ENCODE measurements at places on chromosomes 13 and 19.
A peak's percentile ranks its signal among the peaks of the same experiment; 100 is the strongest.

GRCh38 chr13:37510441-37510840, 88.1 kb downstream of the POSTN start:
- no peak for DNase-seq

GRCh38 chr13:73466561-73466960, 407.8 kb downstream of the KLF5 start:
- DNase-seq = no peak

DNA sequence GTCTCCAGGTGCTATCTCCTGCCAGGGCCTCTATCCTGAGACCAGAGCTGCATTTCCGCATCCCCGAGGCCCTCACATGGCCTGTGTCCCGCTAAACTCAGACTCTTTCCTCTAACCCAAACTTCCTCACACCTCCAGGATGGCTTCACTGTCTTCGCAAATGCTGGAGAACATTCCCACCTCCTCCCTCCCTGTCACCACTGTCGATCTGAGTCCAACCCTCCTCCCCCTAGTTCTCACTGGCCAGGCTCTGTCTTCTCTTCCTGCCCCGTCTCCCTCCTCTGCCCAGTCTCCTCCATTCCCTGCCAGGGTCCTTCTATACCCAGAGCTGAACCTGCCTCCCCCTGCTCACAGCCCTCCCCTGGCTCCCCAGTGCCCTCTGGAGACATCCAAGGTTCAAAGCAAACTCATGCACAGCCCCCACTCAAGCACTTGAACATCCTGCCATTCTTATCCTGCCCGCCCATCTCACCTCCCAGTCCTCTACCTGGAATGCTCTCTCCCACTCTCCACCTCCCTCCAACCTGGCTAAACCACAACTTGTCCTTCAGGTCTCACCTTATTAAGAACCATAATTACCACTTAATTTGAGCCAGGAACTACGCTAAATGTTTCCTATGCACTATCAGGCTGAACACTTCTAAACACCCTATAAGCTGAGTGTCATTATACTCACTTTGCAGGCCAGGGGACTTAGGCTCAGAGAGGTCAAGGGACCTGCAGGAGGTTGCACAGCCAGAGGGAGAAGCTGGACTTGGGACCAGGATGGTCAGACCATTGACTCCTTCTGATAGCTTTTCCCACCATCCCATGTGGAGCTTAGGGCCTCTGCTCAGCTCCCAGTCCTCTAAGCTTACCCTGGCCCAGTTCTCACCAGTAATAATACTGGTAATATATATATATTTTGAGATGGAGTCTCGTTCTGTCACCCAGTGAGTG, 961 bp upstream of the VSIG10L start:
- no peak for DNase-seq

GRCh38 chr13:113784645-113785024, 25.6 kb downstream of the TMEM255B start:
- no peak for DNase-seq

DNA sequence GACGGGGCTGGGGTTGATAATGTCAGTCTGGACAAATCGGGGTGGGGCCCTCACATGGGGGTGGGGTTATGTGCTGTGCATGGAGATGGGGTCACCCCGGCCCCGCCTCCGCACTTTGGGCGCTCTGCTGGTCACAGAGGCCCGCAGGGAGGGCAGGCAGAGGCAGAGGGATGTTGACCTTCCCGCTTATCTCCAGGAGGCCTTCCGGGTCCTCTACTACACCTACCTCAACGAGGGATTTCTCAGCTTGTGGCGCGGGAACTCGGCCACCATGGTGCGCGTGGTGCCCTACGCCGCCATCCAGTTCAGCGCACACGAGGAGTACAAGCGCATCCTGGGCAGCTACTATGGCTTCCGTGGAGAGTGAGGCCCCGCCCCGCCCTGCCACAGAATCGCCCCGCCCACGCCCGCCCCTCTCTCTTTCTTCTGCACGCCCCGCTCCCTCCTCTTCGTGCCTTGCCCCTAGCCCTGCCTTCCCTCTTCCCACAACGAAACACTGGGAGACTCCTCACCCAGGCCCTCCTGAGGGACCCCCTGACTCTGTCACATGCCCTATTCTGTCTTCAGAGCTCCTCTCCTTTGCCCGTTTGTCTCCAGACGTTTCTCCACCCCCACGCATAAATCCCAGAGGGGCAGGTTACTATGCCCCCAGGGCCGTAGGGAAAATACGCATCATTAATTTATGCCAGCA, 32.8 kb downstream of the TMEM161A start:
- DNase-seq = no peak

DNA sequence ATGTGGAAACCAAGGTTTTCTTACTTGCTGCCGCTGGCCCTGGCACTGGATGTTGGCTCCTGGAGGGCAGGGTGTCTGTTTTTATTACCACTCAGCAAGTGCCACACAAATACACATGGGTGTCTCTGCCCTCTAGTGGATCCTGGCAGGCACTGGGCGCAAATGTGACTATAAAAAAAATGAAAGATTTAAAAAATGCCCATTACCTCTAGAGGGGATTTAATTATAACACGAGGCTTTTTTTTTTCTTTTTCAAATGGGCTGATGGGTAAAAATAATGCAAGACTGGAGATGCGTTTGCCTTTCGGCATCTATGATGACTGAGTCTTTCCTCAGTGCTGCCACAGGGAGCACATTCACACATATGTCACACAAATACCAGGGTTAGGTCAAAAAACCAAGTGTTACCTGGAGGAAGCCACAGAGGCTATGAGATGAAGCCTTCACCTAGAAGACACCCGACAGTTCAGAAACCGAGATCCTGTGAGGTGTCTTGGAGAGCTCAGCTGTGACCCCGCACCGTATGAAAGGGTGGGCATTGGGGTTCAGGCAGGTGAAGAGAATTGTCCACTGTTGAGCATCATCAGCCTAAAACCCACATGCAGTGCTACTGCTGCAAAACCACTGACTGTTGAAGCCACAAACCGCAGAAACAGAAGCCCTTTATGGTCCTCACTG, 25.7 kb downstream of the CHAMP1 start:
- peak; percentile 38 for DNase-seq

GRCh38 chr19:40312533-40312932, 27.4 kb upstream of the AKT2 start:
- no peak for DNase-seq

DNA sequence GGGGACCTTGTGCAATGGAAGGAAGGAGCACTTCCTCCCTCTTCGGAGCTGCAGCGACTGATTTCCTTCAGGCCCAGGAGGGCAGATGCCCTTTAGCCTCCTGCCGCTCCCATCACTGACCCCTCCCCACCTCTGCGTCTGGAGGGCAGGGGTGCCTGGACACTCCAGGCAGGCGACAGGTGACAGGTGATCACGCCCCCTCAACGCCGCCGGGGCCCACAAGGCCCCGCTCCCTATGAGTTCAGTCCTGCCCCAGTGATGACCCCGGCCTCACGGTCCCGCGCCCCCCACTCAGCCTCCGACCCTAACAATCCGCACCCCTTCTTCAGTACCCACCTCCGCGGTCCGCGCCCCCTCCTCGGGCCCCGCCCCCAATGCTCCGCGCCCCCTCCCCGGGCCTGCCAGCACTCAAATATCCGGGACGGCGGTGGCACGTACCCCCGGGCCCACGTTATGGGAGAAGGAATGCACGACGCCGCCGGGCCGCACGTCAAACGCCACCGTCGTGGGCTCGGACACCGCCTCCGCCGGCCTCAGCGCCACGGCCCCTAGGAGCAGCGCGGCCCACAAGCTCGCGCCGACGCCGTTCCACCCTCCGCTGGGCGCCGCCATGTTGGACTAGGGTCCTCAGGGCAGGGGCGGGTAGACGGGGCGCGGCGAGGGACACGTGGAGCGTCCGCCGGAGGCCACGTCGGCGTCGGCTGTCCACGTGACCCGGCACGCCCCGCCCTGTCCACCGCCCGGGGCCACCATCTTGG, at the start of gene MYDGF:
MYDGF (minus strand) TSS at position 620 of the 758 bp plus-strand sequence; CDS start at position 612, 8 bp downstream.
- peak; percentile 80 for DNase-seq

- DNase-seq = no peak
These were observed 125.9 kb downstream of the FGF14 start for GRCh38 chr13:102275969-102276368.

- peak; percentile 31 for DNase-seq
These were observed 100.4 kb downstream of the STK24 start for GRCh38 chr13:98476538-98476966.

DNA sequence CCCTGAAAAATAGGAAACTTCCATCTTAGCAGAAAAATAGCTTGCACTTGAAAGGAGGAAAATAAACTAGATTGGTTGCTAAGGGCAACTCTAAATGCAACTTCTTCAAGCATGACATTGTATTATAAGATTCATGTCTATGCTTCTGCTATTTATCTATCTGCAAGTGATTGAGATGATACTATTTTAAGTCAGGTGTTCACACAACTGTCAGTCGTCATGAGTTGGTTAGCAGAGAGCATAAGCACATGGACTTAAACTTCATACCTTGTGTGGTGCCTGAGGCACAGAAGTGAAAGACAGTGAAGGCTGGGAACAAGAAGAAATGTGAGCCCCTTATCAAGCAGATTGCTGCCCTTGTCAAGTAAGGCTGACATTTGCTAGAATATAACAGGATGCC, 82.9 kb downstream of the SLITRK5 start:
- no peak for DNase-seq

- DNase-seq = no peak
These were observed at the start of gene KCNN1 for GRCh38 chr19:17966550-17967256. Gene KCNN1, plus strand, starts transcription at chr19:17967107. Its CDS starts 6,782 bp downstream, at chr19:17973889.

GRCh38 chr19:1266916-1267476, 2.1 kb upstream of the CIRBP start:
- peak; percentile 86 for DNase-seq

GRCh38 chr19:7908078-7908699, 4.5 kb downstream of the MAP2K7 start:
- DNase-seq = no peak

DNA sequence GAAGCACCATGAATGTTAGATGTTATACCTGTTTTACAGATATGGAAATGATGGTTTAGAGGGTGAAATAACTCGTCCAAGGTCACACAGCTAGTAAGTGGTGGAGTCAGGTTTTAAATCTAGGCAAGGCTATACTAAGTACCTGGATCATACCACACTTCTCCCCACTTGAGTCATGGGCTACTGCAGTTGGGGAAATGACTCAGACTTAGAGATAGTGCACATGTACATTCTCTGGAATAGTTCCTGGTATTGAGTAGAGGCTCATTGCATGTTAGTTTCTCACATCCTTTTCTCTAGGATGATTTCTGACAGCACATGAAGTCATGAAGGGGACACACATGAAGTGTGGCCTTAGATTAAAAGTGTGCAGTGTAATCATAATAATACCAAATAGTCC, 76.2 kb upstream of the TNFSF11 start:
- no peak for DNase-seq

DNA sequence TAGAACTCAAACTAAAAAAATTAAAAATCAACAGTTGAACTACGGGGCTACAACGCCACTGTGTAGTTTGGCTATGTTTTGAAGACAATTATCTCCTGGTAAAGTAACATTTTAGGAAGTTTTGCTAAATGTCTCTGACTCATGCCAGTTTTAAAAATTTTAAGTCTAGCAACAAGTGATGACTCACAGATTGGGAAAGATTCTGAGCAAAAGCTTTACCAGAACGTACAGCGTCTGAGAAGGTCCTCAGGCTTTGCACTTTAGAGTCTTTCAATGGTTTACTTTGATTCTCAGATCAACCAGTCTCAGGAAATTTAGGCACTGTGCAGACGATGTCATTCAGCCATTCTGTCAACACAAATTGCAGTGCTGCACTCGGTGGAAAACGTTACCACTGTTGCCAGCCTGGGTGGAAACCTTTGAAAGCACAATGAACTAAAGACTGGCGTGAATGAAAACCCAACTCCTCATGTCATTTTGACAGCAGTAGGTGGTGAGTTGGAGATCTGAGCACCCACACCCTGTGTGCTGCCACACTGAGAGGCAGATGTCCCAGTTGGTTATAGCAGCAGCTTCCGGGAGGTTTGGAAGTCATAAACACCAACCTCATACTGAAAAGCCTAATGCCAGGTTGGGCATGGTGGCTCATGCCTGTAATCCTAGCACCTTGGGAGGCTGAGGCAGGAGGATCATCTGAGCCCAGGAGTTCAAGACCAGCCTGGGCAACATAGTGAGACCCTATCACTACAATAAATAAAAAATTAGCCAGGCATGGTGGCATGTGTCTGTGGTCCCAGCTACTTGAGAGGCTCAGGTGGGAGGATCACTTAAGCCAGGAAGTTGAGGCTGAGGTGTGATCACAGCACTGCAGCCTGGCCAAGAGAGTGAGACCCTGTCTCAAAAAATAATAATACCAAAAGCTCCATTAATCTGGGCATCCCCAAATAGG, 6.3 kb upstream of the WTIP start:
- no peak for DNase-seq

- DNase-seq = no peak
These were observed 4.4 kb downstream of the DOCK6 start for GRCh38 chr19:11257846-11258380.

GRCh38 chr13:36454121-36454520, 21.8 kb downstream of the CCNA1 start:
- DNase-seq = no peak

DNA sequence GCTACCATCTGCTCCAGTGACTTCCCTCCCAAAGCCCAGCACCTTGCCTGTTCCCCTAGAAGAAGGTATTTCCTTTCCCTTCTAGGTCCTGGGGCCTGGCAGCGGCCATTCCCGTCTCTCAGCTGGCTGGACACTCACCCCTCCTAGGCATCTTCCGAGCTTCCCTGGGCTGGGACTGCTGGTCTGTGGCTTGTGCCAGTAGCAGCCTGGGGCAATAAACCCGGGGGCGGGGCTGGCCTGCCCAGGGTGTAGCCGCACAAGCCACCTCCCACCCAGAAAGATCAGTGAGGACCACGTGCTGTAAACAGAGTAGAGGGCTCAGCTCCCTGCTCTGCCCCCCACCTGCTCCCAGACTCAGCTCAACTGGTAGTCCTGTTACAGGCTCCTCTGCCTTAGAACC, 15.0 kb downstream of the LIPE start:
- no peak for DNase-seq

- no peak for DNase-seq
These were observed 65.2 kb downstream of the DPRX start for GRCh38 chr19:53696951-53697350.

GRCh38 chr13:66577358-66577757, 652.8 kb downstream of the PCDH9 start:
- no peak for DNase-seq

GRCh38 chr13:112958127-112958989, 10.7 kb upstream of the MCF2L start:
- no peak for DNase-seq

DNA sequence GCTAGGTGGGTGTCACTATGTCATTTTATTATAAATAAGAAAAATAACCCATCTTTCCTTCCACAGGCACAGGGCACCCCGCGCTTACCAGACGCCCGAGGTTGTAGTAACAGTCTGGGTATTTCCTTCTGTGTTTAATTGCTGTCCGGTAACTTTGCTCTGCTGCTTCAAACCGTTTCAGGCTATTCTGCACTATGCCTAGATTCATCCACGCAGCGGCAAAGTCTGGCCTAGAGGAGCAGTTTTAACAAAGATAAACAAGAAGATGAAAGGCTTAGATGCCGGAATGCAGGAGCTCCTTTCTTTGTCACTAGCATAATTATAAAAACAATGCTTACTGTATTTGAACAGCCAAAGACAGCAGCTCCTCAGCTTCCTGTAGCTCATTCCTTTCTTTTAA, 36.9 kb upstream of the GGACT start:
- DNase-seq = no peak

All from memory B cell (primary cell).